ENCODE measurements at places on chromosomes 12 and 14.

DNA sequence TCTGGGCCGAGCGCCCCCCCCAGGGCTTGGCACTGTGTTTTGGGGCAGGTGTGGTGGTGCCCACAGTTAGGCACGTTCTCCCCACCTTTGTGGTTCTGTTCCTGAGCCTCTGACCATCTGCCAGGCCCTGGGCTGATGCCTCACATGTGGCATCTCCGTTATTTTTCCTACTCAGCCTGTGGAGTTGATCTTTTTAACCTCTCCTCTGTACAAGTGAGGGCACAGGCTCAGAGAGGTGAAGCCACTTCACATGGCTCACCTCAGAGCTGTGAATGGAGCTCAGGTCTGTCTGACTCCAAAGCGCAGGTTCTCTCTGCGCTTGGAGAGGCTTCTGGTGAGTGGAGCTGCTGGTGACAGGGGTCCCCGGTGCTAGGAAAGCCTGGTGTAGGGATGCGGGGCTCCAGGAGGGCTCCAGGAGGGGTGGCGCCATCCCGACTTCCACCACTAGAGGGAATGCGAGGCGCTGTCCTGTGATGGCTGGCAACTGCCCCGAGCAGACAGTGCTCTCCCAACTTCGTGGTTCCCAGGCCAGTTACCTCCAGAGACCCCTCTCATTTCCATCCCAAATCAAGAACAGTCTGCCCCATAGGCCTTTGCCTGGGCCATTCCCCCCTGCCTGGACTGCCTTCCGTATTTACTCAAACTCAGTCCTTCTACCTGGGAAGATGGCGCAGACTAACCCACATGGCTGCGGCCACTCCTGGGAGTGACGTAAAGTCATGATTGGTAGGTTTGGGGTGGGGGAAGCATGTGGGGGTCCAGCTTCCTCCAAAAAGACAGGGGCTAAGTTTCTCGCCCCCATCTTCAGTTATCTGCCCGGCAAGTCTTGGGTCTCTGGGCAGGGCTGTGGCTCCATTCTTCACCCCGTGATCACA is 9.9 kb downstream of the BCL7A start:
- DNase-seq = peak; percentile 22

GRCh38 chr14:53646925-53647324 is 309.7 kb downstream of the BMP4 start:
- DNase-seq = no peak

- DNase-seq = no peak
Observed at GRCh38 chr14:98182393-98183055, 1089.5 kb downstream of the BCL11B start.

GRCh38 chr14:104361921-104362681 is 217.5 kb upstream of the C14orf180 start:
- no peak for DNase-seq

- no peak for DNase-seq
Observed at GRCh38 chr14:100241279-100241678, 2.3 kb downstream of the YY1 start.

- DNase-seq = no peak
Observed at GRCh38 chr14:73239393-73240241, 2.3 kb downstream of the PAPLN start.

DNA sequence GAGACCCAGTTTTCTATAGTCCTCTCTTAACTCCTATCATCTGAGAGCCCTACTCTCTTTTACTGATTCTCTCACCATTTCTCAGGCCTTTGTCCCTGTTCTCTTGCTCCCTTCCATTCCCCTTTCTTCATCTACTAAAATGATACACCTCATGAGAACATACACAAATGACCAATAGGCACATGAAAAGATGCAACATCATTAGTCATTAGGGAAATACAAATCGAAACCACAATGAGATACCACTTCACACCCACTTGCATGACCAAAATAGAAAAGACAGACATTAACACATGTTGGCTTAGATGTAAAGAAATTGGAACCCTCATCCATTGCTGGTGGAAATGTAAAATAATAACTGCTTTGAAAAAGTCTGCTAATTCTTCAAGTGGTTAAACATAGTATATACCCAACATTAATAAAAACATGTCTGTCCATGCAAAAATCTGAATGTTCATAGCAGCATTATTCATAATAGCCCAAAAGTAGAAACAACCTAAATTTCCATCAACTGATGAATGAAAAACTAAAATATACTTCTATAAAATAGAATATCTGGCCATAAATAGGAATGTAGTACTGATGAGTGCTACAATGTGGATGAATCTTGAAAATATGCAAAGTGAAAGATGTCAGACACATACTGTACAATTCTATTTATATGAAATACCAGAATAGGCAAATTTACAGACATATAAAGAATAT is 66.0 kb downstream of the DENND5B start:
- DNase-seq = no peak

DNA sequence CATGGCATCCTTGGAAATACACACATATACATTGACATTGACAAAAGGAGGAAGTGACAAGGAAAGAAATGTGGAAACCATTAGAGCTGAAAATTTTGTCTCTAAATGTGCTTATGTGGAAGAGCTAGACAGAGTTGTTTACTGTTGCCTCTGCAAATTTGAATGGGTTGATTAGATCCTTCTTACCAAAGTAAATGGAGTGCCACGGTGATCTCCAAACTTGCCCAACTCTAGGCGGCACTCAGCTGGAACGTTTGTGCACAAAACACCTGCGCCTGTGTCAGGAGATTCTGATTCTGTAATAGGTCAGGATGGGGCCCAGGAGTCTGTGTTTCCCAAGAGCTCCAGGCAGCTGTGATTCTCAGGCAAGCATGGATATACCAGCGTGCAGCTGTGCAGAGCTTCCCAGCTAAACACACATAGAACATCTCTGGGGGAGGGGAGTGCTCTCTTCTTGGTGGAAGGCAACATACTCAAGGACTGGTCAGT is 77.8 kb upstream of the BDKRB2 start:
- DNase-seq = no peak

GRCh38 chr12:43957732-43958372 is 122.0 kb downstream of the TMEM117 start:
- DNase-seq = no peak

DNA sequence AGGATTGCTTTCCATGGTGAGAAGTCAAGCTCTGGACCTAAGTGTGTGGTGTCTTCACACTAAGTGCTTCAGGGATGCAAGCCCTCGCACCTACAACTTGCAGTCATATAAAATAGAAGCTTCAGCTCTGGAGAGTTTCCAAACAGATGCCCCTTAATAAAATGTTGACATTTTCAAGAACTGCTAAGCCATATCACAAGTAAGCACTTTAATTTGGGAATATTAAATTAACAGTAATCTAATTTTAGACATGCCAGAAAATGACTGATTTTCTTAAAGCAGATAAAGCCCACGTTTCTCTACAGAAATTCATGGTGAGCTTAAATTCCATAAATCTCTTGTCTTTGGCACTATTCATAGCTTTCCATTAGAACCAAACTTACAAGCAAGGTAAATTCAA is 600.1 kb upstream of the FLRT2 start:
- DNase-seq = no peak

DNA sequence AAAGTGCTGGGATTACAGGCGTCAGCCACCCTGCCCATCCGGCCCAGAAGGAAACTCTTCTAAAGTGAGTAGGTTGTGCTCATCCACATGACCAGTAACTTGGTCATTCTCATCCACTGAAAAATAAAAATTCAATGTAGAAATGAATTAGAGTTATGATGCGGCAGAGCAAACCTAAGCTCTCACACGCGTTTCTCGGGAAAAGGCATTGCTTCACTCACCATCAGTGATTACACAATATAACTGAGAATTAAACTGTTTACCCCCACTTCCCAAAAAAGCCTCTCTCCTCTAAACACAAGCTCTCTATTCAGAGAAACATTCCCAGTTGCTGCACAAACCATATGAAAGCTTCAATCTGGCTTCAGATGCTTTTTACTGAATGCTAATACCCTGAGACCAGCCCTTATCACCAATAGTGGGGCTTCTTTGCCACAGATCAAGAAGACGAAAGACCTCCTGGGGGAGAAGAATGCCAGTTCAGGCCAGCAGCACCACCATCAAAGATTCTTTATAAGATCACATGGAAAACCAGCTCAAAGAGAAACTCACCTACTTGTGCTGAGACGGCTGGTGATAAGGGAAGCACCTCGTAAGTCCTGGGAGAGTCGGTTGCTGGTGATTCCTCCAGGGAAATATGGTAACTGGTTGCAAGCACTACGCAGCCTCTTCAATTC is 121.5 kb upstream of the SFSWAP start:
- no peak for DNase-seq

- DNase-seq = no peak
Observed at GRCh38 chr14:50657753-50658152, 10.4 kb downstream of the SAV1 start.

DNA sequence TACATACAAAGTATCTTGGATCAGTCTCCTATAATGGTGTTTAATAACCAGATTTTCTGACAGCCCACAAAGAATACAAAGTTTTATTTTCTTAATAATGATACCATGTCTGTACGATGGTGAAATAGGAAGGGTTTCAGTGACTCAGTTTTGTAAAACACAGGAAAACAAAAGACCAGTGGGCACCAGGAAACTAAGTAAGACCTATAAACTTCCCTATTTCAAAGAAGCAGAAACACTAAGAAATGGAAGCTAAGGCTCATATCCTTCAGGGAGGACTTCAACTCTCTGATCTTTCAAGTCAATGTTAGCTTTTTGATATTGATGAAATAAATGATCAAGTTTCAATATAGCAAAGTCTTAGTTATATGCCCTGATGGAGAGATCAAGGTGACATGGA is 196.0 kb downstream of the DUSP6 start:
- DNase-seq = no peak

DNA sequence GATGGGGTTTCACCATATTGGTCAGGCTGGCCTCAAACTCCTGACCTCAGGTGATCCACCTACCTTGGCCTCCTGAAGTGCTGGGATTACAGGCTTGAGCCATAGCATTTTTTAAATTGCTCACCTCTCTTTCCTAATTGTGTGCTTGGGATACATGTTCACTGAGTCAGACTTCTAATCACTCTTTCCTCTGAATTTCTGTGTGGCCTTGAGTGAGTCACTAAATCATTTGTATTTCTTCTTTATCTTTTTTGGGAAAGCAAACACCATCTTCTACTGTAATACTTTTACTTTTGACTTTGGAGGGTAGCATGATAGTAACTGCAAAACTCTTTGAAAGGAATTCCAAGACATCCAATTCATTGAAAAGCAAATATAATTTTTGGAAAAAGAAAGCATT is 60.8 kb downstream of the FLRT2 start:
- no peak for DNase-seq

DNA sequence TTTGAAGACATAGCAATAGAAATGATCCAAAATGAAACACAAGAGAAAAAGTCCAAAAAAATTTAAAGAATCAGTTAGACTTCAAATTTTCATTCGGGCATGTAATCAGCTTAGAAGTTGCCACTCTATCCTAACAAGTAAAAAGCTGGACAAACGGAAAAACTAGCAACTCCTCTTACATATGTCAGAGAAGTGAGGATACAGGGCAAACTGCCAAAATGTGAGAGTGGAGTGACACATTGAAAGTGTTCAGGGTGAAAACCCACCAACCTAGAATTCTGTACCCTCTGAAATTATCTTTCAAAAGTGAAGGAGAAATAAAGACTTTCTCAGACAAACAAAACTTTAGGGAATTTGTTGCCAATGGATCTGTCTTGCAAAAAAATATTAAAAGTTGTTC is 42.0 kb upstream of the CHPT1 start:
- no peak for DNase-seq

GRCh38 chr12:41724216-41724615 is 420.5 kb downstream of the GXYLT1 start:
- DNase-seq = no peak

DNA sequence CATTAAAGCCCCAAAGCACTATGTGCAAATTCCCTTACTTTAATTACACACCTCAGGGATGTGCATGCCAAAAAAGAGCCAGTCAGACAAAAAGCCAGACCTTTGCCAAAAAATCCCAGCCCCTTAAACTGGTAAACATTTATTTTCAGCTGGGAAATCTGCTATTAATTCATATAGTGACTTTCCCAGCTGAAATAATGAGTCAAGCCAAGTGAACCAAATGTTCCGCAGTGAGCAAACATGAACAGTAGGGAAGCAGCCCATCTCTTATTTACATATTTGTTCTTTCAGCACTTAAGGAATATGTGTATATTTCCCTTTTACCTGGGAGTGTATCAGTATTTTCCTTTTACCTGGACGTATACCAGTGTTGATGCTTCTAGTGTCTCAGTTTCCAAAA is 44.0 kb upstream of the OTX2 start:
- no peak for DNase-seq

DNA sequence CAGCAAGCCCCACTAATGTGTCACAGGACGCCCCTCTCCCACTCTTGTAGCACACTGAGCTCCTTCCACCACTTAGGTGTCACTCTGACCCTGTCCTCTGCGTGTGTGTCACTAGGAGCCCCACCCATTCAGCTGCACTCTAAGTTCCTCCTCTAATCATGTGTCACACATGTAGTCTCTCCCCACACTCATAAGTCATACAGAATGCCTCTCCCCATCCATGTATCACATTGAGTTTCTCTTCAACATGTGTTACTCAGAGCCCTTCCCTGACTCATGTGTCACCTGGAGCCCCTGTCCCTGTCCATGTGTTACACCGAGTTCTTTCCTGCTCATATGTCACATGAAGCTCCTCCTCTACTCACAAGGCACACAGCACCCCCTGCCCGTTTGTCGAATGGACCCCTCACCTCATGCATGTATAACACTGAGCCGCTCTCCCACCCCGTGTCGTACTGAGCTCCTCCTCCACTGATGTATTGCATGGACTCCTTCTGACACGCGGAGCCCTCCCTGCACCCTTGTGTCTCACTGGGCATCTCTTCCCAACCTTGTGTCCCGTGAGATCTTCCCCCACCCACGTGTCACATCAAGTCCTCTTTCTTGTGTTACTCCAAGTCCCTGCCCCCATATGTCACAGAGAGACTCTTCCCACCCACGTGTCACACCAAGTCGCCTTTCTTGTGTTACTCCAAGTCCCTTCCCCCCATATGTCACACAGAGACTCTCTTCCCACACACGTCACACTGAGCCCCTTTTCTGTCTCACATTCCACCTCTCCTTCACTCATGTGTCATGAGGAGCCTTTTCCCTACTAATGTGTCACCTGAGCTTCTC is 31.0 kb downstream of the RTL1 start:
- no peak for DNase-seq

DNA sequence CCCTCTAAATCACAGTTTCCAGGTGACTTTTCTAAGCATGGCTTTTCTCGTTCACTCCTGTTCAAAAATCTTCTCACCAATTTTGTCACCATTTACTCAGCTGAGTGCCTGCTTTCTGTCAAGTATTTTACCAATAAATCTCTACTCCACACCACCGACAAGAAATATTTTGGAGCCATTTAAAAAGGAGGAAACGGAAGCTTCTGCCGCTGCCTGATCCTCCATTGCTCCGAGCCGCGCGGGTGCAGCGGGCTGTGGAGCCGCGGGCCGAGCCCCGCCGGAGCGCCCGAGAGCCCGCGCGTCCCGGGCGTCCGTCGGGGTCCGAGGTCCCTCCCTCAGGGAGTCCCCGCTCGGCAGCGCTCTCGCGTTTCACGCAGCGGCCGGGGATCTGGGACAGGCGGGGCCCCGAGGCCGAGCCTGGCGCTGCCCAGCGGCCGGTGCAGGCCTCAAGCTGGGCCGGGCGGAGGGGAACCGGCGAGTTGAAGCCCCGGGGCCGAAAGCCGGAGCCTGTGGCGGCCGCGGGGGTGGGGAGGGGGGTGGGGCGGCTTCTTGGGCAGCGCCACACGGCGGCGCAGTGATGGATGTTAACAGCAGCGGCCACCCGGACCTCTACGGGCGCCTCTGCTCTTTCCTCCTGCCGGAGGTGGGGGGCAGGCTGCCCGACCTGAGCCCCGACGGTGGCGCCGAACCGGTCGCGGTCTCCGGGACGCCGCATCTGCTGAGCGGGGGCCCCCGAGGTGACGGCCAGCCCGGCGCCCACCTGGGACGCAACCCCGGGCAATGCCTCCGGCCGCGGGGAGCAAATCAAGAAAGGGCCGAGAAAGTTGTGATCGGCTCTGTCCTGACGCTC is 1.1 kb upstream of the HEBP1 start:
- DNase-seq = no peak
